ENCODE measurements at places on chromosomes 2 and 18. TPM values are rescaled to one million over a fixed set of nuclear protein-coding genes. Genes with fewer than 3 reads are reported as not detected.

The SLC14A1 gene
- 1.7 TPM for polyA plus RNA-seq

DNA sequence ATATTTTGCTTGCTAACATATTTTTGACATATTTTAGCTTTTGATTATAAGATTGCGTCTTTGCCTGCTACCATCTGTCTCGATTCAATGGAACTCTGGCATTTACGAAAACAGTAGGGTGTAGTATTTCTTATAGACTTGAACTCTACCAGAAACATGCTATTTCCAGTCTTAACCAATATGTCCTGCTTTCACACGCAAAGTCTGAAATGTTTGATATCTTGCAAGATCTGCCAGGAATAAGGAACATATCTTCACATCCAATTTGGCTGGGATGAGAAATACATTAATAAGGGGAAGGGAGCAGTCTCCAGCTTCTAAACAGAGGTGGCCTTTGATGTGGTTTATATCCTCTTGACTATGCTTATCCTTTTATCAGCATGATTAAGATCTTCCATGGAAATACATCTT, 299.4 kb downstream of the ZNF521 start:
- DNase-seq = no peak

- DNase-seq = no peak
Measured at GRCh38 chr2:190097115-190097514, 34.6 kb upstream of the MSTN start.

The NPHP1 gene
- 22.9 TPM for polyA plus RNA-seq

GRCh38 chr2:80437959-80438358, 133.4 kb upstream of the LRRTM1 start:
- DNase-seq = no peak

Data from left kidney (tissue), 8 donors.